ENCODE measurements at places on chromosomes 16 and 17.

DNA sequence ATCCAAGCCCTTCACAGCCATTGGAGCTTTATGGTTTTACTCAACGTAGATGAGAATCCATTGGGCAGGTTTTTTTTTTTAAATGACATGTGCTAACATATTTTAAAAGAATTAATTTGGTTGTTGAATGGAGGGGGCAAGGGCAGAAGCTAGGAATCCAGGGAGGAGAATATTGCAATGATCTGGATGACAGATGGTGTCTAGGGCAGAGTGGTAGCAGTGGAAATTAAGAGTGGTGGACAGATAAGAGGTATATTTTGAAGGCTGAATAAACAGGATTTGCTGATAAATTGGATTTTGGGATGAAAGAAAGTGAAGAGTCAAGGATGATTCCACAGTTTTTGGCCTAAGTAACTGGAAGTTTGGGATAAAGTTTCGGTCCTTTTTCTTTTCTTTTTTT, 54.8 kb upstream of the DHX40 start:
- DNase-seq: no peak

DNA sequence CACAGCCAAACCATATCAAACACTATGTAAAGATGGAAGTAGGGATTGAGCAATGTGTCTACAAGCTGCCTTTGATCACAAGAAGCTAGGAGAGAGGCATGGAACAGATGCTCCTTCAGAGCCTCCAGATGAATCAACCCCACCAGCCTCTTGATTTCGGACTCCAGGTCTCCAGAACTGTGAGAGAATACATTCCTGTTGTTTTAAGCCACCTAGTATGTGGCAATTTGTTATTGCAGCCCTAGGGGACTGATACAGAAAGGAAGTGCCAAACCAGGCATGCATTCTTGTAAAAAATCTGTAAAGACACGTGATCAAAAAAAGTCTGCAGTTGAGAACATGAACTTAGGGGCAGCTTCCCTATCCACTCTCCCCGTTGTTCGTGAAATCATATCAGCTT, 91.1 kb downstream of the C17orf67 start:
- no peak for DNase-seq

DNA sequence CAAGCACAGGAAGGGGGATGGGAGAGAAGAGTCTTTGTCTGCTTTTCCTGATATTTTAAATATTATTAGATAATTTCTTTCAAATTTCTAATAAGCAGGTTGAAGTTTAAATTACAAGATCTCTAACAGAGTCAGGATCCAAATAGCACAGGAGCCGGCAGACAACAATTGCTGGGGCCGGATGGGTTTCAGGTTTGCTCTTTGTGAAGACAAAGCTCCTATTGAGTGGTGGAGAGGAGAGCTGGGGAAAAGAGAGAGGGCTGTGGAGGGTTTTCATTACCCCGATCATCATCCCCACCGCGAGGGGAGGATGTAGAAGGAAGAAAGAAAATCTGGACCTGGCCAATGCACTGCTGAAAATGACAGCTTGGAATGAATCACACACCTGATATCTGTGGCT, 197.3 kb downstream of the SOX9 start:
- DNase-seq: no peak

DNA sequence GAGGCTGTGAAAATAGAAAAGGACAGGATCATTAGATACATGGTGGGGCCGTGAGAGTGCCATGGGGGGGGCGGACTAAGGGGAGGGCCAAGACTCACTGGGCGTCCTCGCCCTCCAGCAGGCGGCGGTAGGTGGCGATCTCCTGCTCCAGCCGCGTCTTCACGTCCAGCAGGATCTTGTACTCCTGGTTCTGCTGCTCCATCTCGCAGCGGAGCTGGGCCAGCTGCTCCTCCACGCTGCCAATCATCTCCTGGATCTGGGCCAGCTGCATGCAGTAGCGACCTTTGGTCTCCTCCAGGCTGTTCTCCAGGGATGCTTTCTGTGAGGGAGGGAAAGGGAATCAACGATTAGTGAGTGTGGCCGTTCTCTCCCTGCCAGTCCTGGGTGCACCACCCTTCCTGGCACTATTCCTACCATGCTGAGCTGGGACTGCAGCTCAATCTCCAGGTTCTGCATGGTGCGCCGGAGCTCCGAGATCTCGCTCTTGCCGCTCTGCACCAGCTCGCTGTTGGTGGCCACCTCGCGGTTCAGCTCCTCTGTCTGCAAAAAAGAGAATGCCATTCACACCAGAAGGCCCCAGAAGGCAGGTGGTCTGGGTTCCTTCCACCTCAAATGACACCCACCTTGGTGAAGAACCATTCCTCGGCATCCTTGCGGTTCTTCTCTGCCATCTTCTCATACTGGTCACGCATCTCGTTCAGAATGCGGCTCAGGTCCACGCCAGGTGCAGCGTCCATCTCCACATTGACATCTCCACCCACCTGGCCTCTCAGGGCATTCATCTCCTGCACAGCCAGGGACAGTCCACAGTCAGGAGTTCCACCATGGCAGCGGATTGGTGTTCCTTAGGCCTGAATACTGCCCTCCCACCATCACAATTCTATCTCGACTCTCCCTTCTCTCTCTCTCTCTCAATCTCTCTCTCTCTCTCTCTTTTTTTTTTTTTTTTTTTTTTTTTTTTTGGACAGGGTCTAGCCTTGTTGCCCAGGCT, 3.3 kb downstream of the KRT14 start:
- DNase-seq: no peak

DNA sequence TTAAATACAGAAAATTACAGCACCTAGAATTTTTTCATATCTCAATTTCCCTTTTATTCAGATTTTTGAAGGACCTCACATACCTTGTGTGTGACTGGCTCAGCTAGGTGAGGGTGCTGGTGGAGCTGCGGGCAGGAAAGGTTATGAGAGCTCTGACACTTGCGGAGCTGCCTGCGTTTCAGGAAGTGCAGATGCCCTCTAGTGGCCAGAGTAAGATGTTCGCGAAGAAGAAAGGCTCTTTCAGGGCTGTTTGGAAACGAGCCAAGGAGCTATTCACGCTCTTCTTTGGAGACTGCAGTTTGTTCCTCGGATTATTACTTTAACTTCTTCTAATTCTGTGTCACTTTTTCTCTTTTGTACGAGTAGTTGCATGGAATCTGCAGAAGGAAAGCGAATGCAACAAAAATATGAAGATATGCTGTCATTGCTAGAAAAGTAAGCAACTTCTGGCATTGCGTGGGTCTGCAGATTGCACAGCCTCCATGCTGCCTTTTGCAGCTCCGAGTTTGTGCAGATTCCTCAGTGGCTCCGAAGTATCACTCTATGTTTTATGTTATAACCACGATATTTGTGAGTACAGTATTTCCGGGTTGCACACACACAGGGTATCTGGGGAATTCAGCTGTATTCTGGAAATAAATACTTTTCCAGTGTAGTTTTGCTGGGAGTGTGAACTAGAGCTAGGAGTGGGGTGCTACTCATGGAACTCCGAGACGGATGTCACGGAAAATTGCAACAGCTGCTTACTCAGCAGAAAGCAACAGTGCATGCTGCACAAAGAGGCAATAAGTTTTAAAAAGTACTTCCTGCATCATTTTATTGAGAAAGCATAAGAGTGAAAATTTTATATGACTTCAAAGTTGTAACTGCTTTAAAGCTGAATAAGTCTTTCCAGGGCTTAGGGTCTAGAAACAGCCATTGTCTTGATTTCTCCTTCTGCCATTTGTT, 46.3 kb downstream of the DNAH9 start:
- DNase-seq: no peak

DNA sequence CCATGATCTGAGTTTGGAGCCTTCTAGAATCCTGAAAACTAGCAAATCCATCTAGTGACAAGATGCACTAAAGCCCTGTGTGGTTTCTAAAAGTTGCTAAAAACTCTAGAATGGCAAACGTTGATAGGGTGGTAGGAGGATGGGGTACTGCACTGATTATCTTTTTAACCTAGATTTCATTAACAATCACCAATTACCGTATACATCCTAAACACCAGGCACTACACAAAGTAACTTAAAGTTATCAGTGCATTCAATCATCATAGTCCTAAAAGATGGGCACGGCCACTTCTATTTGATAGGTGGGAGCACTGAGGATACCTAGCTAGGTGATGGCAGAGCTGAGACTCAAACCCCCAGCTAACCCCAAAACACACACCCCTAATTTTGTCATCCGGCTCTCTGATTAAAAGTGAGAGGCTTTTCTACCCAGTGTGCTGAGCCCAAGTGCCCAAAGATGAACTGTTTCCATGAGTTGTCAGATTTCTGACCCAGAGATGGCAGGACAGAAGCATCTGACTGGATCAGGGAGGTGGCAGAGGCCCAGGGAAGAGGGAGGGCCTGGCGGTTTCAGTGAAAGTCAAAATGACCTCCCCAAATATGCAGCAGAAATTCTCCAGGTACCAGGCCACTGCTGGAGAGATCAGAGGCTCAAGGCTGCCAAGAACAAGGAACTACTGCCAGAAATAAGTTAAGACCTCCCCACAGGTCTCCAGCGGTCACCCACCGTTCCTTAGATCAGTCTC, 396.8 kb downstream of the SOX9 start:
- DNase-seq: no peak

DNA sequence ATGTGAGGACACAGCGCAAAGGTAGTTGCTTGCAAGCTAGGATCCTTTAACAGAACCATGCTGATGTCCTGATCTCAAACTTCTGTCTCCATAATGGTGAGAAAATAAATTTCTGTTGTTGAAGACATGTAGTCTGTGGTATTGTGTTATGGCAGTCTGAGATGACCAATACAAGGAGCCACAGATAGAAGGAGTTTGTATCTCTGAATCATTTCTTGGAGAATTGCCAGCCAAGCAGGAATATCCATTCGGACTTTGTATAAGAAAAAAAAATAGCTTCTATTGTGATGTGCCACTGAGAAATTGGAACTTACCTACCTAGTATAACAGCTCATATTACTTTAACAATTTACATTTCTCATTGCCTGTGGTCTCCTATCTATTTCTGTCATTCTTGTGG, 447.6 kb upstream of the CA10 start:
- no peak for DNase-seq

- DNase-seq: no peak
These were observed 1.2 kb downstream of the TRIM47 start for GRCh38 chr17:75876938-75877751.

DNA sequence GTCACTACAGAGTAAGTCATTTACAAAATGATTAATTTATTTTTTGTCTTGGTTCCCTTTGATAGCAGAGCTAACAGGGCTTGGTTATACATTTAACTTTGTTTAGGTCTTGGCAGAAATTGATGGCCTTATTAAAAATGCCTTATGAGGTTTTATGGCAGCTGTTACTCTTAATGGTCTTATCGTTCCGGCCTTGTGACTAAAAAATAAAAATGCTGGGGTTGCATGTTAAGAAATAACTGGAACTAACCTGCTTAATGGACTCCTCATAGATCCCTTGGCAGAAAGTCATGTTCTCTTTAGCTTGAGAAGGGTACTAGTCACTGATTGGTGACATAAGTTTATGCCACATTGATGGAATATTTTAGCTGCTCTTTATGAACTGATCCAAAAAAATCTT, 18.3 kb downstream of the COX11 start:
- DNase-seq: no peak

GRCh38 chr17:80414508-80414802, 512 bp upstream of the ENDOV start:
- DNase-seq: no peak

- DNase-seq: peak; percentile 85
These were observed 7.2 kb upstream of the PDP2 start for GRCh38 chr16:66872943-66873684.

DNA sequence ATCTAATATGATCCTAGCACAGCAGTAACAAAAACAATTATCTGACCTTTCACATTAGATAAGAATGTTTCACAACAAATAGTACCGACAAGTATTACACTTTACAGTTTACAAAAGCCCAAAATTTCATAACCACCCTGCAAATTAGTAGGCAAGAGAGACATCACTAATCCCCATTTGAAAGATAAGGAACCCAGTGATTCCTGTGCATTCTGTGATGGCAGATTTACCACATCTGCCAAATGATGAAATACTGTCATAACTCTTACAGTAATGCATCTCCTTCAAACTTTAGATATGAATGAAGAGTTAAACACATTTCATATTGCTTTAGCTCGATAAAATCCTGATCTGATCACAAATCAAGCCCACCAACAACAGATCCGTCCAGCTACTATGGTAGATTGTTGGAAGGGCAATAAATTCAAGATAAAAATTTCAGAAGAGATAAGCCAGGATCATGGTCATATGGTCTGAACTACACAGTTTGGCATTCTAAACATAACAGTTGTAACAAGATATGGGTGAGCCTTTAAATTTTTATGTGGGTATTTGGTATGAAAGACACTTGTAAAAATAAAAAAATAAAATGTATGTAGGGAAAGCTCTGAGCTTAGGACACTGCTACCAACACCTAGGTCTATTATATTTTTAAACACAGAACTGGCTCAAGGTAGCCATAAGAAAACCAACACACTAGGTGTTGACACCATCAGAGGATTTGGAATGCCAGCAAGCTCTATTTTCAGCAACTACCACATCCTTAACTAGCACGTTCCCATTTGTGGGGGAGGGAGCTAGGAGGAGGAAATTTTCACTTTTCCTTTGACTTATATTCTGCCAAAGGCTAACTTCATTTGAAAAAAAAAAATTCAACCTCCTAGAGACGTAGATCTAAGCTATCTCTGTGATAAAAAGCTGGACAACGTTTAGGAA, 9.3 kb downstream of the YWHAE start:
- no peak for DNase-seq

DNA sequence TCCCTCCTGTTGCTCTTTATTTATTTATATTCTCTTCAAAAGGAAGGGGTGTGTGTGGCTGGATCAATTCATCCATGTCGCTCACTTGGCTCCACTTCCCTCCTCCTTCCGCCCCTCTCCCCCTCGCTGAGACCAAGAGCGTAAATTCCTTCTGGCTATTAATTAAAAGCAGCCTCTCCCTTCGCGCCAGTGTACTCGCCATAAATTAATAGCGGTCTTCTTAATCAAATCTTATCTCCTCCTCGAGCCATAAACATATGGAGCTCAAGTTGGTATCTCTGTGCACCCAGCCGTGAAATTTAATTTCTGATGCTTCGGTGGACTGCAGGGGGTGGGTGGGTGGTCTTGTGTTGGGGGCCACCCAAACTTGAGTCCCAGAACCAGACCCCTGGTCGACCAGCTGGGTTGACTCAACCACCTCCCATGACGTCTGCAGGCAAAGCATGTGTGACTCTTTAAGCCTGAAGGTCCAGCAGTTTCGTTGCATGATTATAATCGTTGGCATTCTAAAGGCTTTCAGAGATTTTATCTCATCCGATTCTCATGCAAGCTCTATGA, 57.9 kb downstream of the SDK2 start:
- no peak for DNase-seq

- peak; percentile 16 for DNase-seq
These were observed 55.8 kb downstream of the MYH13 start for GRCh38 chr17:10316801-10317542.

DNA sequence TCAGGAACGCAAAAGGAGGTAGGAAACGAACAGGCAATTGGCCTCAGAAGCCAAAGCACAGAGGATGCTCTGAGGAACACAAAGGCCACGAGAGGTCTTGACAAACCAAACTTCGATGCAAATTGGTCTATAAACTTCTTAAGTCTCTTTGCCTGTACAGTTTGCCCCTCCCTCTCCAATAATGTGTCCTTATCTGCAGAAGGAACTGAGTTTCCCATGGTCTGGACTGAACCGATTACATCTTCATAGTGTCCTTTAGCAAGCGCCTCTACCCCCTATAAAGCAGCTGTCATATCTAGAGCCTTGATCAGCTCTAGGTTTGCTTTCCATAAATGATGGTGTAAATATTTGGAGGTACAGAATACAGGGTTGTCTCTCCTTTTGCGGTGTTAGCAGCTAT, 3.1 kb upstream of the CDRT4 start:
- DNase-seq: no peak

- DNase-seq: peak; percentile 8
These were observed 118.2 kb upstream of the KCNJ18 start for GRCh38 chr17:21573961-21574610.
